ENCODE measurements at places on chromosomes 4 and X.

DNA sequence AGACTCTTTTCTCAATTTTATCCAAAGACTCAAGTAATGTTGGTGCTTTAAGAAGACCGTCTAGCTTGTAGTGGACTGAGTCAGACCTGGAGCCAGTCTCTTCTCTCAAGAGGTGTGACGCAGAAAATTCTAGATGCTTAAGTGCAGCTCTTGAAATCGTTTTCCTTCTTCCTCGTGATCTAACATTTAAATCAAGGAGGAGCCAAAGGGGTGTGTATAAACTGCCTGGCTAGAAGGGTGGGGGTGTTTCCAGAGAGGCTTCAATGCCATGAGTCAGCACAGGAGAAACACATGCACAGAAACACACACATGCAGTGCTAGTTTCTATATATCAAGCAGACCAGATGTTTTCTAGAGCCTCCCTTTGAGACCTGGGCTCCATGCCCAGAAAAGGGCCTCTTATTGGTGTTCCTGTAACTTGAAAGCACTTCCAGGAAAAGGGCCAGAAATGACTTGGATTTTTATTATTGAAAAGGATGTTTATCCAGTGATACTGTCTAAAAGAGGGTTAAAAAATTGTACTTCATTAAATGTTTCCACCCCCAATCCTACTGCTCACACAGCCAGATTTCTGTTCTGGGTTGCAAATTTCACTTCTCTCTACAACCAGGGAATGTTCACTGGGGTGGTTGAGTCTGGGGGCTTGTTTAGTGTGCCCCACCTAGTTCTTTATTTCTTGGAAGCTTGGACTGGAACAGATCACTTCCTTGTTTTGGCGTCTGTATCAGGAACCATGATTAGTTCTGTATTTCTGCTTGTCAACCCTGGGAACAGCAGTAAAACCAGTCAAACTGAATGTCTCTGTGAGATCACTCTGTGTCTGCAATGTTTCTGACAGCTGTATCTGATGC, at the start of gene CLIC2:
Gene CLIC2, minus strand, starts transcription at position 129 of the 851 bp plus-strand sequence. CDS start 187 bp downstream, outside the sequence.
- peak; percentile 42 for DNase-seq

DNA sequence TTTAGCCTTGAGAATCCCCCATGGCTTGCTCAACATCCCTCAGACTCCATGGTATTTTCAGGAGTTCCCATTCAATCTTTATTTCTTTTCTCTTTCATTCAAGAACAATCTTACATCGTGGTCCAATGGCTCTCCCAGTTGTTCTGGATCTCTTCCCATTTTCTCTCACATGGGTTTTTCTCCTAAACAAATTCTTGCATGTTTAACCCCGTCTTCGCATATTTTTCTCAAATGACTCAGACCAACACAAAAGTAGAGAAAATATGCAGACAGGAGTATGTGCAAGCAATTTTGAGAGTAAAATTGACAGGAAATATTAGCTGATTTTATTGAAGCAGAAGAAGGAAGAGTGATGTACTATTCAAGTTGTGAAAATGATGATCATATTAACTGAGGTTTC, 396.4 kb upstream of the TRAM1L1 start:
- no peak for DNase-seq

DNA sequence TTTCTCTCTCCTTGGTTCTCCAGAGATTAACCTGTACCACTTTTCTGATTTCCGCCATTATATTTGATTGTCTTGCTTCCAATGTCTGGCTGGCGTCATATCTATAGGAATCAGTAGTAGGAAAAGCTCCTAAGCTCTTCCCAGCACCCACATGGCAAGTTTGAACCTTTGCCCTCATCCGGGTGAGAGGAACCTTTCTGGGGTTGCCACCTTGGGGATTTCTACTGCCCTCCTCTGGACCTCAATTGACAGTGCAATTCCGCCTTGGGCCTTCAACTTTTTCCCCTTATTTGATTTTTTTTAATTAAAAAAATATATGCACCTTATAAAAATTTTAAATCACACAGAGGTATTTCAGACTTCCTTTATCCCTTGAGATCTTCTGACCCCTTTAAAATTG, 2.0 kb upstream of the CXorf66 start:
- DNase-seq: peak; percentile 11

GRCh38 chr4:4640692-4641091, 98.8 kb upstream of the STX18 start:
- no peak for DNase-seq

GRCh38 chrX:40471965-40472648, 108.7 kb upstream of the ATP6AP2 start:
- DNase-seq: no peak

GRCh38 chrX:29947225-29947624, 268.1 kb upstream of the MAGEB2 start:
- no peak for DNase-seq

DNA sequence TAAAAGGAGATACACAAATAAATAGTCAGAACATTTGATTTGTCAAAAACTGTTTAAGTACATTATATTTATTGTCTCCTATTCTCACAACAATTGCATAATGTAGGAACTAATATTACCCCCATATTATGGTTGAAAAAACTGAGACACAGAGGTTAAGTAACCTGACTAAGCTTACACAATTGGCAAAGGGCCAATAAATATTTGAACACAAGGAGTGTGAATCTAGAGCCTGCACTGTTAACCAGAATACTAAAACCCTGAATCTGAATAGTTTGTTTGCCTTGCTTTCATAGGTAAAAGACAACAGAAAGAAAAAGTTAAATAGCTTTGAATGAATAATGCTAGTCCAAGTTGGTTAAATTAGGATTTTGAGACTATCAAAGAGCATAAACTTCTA, 55.2 kb downstream of the IL13RA2 start:
- no peak for DNase-seq

- no peak for DNase-seq
Measured at GRCh38 chrX:9681011-9681410, 84.6 kb downstream of the GPR143 start.

- no peak for DNase-seq
Measured at GRCh38 chr4:183738081-183738673, 79.1 kb downstream of the TRAPPC11 start.

DNA sequence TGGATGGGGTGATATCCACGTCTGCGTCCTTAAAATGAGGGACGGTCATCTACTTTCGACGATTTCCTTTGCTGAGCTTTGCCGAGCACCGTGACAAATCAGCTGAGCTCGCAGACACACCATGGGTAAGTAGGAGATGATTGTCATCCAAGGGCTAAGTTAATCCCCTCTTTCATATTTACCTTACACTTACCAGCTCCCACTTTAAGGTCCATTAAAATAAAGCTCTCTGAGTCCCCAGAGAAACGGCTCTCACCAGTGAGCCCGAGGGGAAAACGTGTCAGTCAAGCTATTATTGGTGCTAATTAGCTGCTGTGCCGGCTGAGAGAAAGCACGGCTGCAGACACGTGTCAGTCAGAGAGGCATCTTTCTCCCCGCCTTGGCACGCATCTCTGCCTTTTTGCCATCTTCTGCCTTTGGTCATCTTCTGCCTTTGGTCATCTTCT, 72.2 kb downstream of the CRLF2 start:
- DNase-seq: no peak

GRCh38 chr4:84814094-84814750, 152.3 kb downstream of the WDFY3 start:
- DNase-seq: peak; percentile 63

DNA sequence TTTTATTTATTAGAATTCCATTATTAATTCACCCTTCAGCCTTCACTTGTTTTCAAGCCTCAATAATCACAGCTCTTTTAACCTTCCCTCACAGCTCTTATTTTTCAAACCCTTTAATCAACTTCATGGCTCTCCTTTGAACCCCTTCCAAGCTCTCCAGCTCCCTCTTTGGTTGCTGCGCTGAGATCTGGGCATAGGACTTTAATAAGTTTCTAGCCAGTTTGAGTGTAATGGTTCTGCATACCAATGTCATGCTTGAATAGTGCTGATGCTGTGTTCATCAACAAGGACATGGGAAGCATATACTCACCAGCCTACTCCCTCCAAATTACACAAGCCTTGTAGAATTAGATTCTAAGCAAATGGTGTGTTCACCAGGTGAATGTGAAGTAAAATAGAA, 3.5 kb upstream of the RNF212 start:
- DNase-seq: no peak

GRCh38 chrX:51837451-51837850, 56.0 kb upstream of the MAGED1 start:
- DNase-seq: no peak

- no peak for DNase-seq
Measured at GRCh38 chr4:151983854-151984253, 223.0 kb upstream of the GATB start.
